HuH-7 (cell line): ENCODE measurements at places on chromosomes 12 and 14.

DNA sequence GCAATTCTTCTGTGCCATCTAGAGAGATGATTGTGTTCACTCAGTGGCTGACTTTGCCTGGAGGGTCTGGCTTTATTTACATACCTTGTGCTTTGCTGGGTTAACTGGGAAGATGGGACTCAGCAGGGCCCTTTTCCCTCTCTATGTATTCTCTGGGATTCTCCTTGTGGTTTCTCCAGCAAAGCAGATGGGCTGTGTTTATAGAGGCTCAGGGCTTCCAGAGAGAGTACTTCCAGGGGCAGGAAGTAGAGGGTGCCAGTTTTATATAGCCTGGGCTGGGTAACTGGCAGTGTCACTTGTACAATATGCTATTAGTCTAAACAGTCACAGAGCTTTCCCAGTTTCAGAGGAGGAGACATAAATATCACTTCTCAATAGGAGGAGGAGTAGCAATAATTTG is 509.9 kb downstream of the DIO2 start:
- DNase-seq = no peak

DNA sequence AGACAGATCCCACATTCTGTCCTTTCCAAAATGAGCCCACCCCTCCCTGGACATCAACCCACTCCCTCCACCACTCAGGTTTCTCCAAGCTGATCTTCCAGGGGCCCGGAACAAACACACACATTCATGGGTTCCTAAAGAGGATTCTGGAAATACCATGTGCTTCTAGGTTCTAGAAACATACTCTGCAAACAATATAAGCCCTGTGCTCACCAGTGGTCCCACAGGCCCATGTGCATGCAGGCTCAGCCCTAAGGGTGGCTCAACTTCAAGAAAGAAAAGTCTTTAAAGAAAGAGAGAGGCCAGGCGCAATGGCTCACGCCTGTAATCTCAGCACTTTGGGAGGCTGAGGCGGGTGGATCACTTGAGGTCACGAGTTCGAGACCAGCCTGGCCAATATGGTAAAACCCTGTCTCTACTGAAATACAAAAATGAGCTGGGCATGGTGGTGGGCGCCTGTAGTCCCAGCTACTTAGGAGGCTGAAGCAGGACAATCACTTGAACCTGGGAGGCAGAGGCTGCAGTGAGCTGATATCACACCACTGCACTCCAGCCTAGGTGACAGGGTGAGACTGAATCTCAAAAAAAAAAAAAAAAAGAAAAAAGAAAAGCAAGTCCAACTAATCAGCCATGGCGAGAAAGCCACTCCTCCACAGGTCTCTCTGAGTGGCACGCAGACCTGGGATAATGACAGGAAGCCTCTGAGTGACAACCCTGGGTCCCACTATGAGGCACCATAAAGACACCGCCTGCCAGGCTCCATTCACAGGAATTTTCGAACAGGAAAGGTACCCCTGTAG is 59.5 kb upstream of the PNMA1 start:
- DNase-seq = no peak

DNA sequence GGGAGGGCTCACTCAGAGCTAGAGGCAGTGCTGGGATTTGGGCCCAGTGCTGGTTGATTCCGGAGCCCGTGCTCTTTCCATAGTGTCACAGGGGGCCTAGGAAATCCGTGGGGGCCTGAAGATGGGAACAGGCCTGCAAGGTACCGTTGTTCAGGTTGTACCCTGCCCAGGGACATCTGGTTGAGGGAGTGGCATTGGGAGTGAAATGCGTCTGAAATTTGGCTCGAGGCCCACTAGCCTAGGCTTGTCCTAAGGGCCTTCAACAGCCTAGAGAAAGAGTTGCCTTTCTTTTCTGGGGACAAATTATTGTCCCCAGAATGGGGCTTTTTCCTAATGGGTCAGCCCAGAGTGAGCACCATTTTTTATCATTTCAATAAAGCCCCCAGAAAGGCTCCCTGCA is 26.4 kb upstream of the FAM222A start:
- no peak for DNase-seq

- DNase-seq = no peak
Observed at GRCh38 chr12:13079440-13079906, 24.0 kb downstream of the GSG1 start.
